Stimulated activated CD8-positive, alpha-beta memory T cell treated with anti-CD3 and anti-CD28 coated beads, Interleukin-4, amount 100 ng/mL, for 1 hour (primary cell): ENCODE measurements at places on chromosomes 3 and 15.

GRCh38 chr3:147370349-147370748 lies 36.0 kb downstream of the ZIC4 start:
- no peak for DNase-seq

- no peak for DNase-seq
These were observed 190.4 kb downstream of the MBNL1 start for GRCh38 chr3:152459118-152459515.

- DNase-seq, result no peak
These were observed 27.2 kb upstream of the GOLGA8J start for GRCh38 chr15:30055604-30056003.

GRCh38 chr3:9617736-9618135 lies 31.6 kb upstream of the MTMR14 start:
- no peak for DNase-seq

DNA sequence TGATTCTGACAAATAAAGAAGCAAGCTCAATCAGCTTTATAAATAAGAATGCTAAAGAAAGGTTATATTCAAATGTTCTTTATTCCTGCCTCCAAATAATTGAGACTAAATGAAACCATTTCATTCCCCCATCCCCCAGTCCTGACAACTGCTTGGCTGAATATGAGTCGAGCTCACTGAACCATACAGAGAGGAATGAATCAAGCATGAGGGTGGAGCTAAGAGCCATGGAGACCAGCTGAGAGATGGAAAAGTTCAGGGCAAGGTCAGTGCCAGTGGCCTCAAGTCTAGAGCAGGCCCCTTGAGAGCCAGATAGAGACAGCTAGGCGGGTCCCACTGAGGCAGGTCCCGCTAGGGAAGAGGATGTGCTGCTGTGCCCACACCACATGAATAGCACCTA lies 188.7 kb upstream of the EIF1B start:
- no peak for DNase-seq

DNA sequence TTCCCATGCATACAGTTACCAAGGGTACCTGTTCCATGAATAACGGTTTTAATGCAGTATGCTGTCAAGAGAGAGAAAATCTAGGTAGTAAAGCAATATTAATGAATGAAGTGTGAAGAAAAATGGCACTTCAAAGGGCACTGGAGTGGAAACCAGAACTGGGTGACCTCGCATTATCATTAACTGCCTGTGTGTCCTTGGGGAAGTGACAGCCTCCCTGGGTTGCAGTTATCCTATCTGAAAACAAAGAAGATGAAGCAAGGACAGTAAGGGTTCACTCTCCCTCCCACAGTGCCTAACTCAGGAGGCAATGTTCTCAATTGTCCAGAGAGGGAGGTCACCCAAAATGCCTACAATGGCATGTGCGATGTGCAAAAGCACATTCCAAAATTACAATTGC lies 15.1 kb downstream of the MTHFS start:
- DNase-seq, result no peak

GRCh38 chr15:100889385-100890050 lies 9.9 kb downstream of the ALDH1A3 start:
- no peak for DNase-seq

GRCh38 chr3:70501561-70501960 lies 189.1 kb upstream of the MDFIC2 start:
- DNase-seq, result no peak

DNA sequence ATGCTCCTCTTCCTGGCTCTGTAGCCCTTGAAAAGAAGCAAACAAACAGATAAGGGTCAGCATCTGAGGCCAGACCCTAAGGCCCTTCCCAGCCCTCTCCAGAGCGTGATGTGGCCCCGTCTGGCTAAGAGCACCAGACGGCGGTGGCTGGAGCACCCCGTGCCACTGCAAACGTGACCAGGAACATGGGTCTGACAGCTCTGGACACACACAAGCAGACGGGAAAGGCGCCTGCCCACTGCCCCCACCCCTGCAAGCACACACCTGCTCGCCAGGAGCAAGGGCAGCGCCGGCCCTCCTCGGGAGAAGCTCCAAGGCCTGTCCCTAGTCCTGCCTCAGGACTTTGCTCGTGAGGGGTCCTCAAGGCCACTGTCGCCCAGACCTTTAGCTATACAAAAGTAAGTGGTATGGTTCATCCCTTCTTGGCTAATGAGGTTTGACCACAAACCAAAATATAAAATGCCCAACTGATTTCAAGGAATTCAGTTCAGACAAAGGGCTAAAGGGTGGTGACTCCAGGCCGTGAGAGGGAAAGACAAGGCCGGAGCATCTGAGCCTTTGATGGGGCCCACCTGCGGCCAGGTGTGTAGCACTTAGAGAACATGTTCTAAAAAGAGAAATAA lies 90.4 kb downstream of the XXYLT1 start:
- DNase-seq, result no peak
